NCI-H2081 (cell line): ENCODE measurements at places on chromosomes 12 and 14.

DNA sequence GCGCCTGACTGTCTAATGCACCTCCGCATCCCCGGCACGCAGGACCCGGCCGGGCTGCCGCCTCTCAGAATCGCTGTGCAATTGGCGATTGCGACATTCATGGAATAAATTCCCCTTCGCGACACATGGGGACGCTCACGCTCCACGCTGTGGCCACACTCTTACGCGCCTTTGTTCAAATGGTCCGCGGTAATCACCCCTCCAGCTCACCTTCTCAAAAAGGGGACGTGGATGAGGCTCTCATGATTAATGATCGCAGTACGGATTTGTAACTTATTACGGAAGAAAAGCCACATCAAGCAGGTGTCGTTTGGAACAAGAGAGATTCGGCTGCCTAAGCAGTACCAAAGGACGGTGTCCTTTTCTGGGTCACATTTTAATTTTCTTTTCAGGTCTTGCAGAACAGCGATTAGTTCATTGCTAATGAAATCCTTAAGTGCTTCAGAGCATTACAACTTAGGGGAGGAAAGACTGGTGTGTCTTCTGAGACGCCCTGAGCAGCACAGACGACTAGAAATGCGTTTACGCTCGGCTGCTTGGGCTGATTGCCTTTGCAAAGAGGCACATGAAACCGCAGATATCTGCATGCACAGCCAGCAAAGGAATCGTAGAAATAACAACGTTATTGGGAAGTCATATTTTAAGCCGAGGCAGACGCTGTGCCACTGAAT, 37.3 kb upstream of the ADGRD1 start:
- peak; percentile 61 for DNase-seq

- no peak for DNase-seq
Observed at GRCh38 chr12:78004249-78005093, 173.8 kb downstream of the NAV3 start.

- DNase-seq = no peak
Observed at GRCh38 chr14:70525691-70526090, 9.1 kb downstream of the ADAM20 start.

GRCh38 chr14:85131226-85131922, 398.6 kb upstream of the FLRT2 start:
- DNase-seq = peak; percentile 6

- DNase-seq = no peak
Observed at GRCh38 chr12:104582739-104583138, 126.0 kb downstream of the CHST11 start.
